ENCODE measurements at places on chromosomes 7 and 10. TPM values are rescaled to one million over a fixed set of nuclear protein-coding genes. Genes with fewer than 3 reads are reported as not detected.

The GCK gene
- total RNA-seq = 1.7 TPM

The PON1 gene
- total RNA-seq = not detected

The CC2D2B gene
- total RNA-seq = 0.33 TPM

The PNLIPRP1 gene
- total RNA-seq = not detected

The TAS2R16 gene
- total RNA-seq = not detected

The ANKRD22 gene
- total RNA-seq = 0.17 TPM

The TMEM225B gene
- 1.2 TPM for total RNA-seq

The BUB3 gene
- 98.9 TPM for total RNA-seq
